Mesenteric fat pad (tissue), 1 donor: ENCODE measurements at places on chromosomes 2 and 18.

- no peak for DNase-seq
These were observed 19.2 kb upstream of the IL36G start for GRCh38 chr2:112958428-112959108.

GRCh38 chr2:113711851-113712250 lies 44.6 kb downstream of the SLC35F5 start:
- no peak for DNase-seq

DNA sequence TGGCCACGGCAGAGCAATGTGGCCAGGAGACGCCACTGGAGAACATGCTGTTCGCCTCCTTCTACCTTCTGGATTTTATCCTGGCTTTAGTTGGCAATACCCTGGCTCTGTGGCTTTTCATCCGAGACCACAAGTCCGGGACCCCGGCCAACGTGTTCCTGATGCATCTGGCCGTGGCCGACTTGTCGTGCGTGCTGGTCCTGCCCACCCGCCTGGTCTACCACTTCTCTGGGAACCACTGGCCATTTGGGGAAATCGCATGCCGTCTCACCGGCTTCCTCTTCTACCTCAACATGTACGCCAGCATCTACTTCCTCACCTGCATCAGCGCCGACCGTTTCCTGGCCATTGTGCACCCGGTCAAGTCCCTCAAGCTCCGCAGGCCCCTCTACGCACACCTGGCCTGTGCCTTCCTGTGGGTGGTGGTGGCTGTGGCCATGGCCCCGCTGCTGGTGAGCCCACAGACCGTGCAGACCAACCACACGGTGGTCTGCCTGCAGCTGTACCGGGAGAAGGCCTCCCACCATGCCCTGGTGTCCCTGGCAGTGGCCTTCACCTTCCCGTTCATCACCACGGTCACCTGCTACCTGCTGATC lies 4.9 kb downstream of the GPR17 start:
- no peak for DNase-seq

DNA sequence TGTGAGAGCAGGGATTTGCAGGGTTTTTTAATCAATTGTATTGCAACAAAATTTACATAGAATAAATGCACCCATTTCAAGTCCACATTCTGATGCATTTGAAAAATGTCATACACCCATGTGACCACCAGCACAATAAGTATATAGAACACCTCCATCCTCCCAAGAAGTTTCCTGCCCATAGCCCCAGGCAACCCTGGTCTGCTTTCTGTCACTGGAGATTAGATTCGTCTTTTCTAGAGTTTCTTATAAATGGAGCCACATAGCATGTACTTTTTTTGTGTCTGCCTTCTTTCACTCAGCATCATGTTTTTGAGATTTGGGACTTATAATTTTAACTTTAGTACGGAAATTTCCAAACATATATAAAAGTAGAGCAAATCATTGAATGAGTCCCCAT lies 127.2 kb upstream of the EPAS1 start:
- no peak for DNase-seq

- no peak for DNase-seq
These were observed 160.9 kb downstream of the NEDD4L start for GRCh38 chr18:58204776-58205442.
